ENCODE measurements at places on chromosomes 5 and 9.

GRCh38 chr5:128228521-128228920, 145.0 kb downstream of the SLC12A2 start:
- DNase-seq = no peak

DNA sequence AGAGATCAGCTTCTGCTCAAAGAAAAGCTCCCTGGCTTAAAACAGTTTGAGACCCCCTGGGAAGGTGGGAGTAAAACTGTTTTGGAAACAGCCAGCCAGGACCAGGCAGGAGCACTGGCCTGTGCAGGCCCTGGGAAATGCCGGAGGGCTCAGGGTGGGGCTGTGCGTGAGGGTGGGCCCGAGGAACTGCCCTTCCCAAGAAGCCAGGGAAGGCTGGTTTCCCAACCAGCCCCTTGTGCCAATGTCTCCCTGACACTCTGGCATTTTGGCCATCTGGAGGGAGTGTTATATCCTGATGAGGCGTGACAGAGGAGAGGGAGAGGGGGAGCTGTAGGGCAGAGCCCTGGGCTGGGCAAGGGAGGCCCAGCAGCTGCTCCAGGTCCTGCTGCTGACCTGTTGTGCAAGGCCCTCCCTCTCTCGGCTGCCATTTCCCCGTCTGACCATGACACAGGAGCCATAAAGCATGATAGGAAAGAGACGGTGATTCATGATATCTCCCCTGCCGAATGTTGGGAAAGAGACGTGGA, 16.1 kb downstream of the OLFML2A start:
- DNase-seq = no peak

GRCh38 chr5:96714951-96715451, 52.8 kb downstream of the CAST start:
- no peak for DNase-seq

- no peak for DNase-seq
These were observed 211.7 kb downstream of the DENND1A start for GRCh38 chr9:123718188-123718587.

GRCh38 chr9:131278702-131279111, 2.4 kb upstream of the FAM78A start:
- no peak for DNase-seq

GRCh38 chr9:16626577-16627130, 243.8 kb downstream of the BNC2 start:
- DNase-seq = no peak

DNA sequence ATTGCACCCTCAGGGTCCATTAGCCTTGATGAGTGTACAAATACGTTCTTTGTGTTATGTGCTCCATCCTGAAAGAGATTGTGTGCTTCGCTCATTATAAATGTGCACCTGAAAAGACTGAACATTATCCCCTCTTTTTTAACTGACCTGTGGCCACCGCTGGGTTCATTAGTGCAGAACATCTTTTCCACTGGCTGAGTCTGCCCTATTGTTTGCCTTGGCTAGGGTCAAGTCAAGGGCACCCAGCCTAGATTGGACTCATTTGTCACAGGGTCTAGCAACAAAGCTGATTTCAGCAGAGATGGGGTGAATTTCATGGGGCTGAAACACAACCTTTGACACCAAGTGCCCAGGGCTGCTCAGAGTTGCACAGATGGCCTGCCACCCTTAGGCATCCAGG, 764.1 kb upstream of the ARRDC3 start:
- no peak for DNase-seq

GRCh38 chr9:20303996-20304395, 318.3 kb downstream of the MLLT3 start:
- DNase-seq = no peak

GRCh38 chr9:5326893-5327548, 12.7 kb downstream of the RLN1 start:
- DNase-seq = no peak

- DNase-seq = no peak
These were observed 114.5 kb downstream of the RXRA start for GRCh38 chr9:134440636-134441226.

- no peak for DNase-seq
These were observed 809.8 kb upstream of the NUDT12 start for GRCh38 chr5:104372376-104372775.

- no peak for DNase-seq
These were observed 97.4 kb upstream of the ITGA1 start for GRCh38 chr5:52690236-52690768.

DNA sequence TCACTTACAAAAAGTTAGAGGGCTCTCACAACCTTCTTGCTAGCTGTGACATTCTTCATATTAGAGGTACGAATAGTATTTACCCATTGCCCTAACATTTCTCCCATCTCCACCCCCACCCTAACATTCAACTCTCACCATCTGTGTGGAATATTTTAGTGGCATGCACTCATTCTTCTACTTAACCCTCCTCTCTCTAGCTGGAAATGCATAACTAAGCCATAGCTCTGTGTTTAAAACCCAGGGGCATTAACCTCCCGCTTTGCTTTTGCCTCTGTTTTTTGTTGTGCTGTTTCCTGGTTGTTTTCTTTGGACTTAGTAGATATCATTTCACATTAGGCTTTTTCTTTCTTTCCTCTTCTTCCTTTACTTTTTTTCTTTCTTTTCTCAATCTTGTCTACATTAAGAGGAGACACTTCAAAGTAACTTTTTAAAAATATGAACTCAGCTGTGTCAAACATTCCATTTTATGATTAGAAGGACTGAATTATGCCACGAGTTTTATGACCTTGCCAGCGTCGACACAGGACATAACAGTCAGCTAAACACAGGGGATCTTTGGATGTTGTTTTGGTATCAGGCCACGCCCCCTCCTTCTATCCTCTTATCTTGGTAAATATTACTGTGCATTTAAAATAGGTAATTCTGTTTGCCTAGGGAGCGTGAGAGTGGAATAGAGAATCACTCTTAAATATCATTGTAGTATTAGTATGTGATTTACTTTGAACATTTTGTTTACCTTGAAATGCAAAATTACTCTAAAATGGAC, 236.0 kb downstream of the CD180 start:
- DNase-seq = no peak

GRCh38 chr5:135822286-135822685, 12.2 kb upstream of the SLC25A48 start:
- no peak for DNase-seq

GRCh38 chr5:116365006-116365496, 209.6 kb downstream of the SEMA6A start:
- no peak for DNase-seq

DNA sequence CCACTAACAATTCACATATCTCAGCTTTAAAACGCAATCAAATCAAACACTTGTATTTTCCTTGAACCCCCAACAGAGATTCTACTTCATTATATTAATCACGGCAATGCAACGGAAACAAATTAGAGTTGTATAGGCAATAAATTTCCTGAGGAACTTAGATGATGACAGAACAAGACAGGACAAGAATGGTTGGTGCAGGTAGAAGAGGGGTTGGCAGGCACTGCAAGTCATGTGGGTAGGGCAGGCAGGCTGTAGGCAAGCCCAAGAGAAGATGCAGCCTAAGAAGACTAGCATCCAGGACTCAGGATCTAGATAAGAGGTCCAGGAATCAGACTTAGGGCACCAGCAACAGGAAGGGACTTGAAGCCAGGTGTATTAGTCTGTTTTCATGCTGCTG, 16.6 kb upstream of the FEM1C start:
- no peak for DNase-seq

- no peak for DNase-seq
These were observed 379.0 kb upstream of the NUDT12 start for GRCh38 chr5:103941596-103941995.

DNA sequence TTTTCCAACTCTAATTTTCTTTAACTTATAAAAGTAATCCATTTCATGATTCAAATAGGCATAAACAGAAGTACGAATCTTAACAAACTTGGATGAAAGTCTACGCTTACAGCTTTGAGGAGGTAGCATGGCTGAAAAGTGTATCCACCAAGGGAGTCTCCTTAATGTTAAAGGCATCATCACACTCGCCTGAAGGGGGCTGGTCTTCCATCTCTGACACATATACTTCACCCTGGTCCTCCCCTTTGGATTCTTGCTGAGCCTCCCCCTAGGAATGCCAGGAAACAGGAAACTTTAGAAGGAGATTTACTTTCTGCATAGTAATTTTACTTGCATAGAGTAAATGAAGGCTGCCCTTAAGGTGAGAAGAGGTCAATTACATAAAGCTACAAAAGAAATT, 10.3 kb upstream of the NME5 start:
- DNase-seq = no peak

DNA sequence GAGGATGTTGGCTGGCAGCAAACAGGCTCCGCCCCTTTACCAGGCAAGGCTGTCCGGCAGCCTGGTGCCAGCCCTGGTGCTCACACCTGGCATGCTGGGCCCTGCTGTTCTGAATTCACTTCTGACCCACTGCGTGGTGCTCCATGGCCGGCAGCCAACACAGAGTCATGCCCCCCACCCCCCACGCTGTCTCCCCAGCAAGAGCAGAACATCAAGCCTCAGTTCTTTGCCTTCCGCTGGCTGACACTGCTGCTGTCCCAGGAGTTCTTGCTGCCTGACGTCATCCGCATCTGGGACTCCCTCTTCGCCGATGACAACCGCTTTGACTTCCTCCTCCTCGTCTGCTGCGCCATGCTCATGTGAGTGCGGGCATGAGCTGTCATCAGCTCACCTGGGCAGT, 12.6 kb upstream of the ENDOG start:
- DNase-seq = no peak

- no peak for DNase-seq
These were observed 41.6 kb downstream of the CYSTM1 start for GRCh38 chr5:140216478-140217074.

DNA sequence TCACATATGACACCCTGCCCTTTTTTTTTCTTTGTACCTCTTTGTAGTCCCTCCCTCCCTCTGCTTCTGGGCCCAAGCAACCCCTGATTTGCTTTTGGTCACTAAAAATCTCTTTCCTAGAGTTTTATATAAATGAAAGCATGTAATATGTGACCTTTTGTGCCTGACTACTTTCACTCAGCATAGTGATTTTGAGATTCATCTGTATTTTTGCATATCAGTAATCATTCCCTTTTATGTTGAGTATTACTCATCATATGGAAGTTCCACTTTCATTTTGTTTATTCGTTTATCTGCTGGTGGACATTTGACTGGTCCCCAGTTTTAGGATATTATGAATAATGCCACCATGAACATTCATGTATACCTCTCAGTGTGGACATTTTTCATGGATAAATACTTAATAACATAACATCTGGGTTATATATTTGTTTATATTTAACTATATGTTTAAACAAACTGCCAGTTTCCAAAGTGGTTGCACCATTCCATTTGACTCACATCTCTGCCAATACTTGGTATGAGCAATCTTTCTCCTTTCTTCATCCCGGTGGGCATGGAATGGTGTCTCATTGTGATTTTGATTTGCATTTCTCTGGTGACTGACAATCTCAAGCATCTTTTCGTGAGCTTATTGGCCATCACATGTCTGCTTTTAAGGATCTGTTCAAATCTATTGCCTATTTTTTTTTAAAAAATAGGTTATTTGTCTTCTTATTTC, 115.7 kb upstream of the S1PR3 start:
- DNase-seq = no peak

DNA sequence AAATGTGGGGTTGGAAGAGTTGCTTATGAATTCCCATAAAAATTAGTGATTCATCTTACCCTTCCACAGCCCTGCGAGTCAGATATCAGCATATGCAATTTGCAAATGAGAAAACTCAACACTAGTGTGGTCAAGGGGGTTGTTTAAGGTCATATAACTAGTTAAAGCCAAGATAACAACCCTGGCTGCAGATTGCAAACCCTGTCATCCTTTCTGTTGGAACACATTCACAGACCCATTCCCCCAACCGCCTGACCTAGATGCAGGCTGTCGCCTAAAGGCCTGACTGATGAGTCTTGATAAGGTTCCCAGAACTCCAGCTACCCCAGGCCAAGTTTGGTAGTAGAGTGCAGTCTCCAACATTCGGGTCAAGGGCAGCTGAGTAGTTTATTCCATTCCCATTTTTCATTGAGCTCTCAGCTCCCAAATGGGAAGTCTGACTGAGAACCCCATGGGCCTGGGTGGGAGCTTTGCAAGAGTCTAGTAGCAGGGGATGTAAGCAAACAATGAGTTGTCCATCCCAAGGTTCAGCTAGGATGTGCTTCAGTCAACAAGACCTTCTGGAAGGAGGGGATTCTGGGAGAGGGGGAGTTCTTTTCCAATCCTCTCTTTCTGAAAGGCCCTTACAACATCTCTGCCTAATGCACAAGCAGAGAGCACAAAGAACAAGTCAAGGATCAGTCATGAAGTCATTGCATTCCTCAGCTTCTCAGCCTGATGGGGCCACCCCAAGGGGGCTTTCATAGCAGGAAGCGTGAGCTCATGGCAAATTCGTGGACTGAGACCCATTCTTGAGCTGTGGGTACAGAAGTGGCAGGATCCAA, 40.3 kb downstream of the ADAM19 start:
- no peak for DNase-seq

- no peak for DNase-seq
These were observed 1.7 kb downstream of the DBN1 start for GRCh38 chr5:177471610-177472356.

DNA sequence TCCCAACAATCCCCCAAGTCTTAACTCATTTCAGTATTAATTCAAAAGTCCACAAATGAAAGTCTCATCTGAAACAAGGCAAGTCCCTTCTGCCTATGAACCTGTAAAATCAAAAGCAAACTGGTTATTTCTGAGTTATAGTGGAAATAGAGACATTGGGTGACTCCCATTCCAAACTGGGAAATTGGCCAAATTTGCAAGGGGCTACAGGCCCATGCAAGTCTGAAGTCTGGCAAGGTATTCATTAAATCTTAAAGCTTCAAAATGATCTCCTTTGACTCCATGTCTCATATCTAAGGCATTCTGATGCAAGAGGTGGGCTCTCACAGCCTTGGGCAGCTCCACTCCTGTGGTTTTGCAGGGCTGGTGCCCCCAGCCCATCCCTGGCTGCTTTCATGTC, 167.9 kb downstream of the HTR1A start:
- no peak for DNase-seq

- no peak for DNase-seq
These were observed 22.6 kb upstream of the IQGAP2 start for GRCh38 chr5:76380346-76381066.

DNA sequence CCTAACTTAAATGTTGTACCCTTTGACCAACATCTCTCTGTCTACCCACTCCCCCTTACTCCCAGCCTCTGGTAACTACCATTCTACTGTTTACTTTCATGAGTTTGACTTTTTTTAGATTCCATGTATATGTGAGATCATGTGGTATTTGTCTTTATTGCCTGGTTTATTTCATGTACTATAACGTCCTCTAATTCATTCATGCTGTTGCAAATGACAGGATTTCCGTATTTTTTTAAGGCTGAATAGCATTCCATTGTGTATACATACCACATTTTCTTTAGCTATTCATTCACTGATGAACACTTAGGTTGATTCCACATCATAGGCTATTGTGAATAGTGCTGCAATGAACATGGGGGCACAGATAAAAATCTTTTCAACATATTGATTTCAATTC, 11.8 kb upstream of the NDUFB6 start:
- DNase-seq = no peak

DNA sequence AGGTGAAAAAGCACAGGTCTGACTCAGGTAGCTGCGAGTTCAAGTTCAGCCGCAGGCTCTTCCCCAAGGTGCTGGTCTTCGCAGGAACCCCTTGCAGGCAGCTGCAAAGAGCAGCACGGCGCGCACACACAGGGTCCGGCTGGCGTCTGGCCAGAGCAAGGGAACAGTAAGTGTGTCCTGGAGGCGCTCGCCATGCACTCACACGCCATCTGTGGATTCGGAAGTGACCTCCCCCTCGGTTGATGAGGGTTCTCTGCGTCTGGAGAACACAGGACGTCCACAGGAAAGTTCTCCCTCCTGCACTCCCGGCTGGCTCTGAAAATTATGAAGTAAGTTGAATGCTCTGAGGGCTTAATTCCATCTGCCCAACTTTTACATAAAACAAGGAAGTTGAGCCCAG, 14.0 kb upstream of the EGFL7 start:
- DNase-seq = no peak

- DNase-seq = no peak
These were observed 24.4 kb upstream of the C5orf46 start for GRCh38 chr5:147930769-147931168.

Measured in stimulated activated CD4-positive, alpha-beta T cell treated with anti-CD3 and anti-CD28 coated beads, TNF-alpha, amount 100 ng/mL, for 24 hours (primary cell).